ENCODE measurements at places on chromosomes 1 and 21. TPM values are rescaled to one million over a fixed set of nuclear protein-coding genes. Genes with fewer than 3 reads are reported as not detected.

DNA sequence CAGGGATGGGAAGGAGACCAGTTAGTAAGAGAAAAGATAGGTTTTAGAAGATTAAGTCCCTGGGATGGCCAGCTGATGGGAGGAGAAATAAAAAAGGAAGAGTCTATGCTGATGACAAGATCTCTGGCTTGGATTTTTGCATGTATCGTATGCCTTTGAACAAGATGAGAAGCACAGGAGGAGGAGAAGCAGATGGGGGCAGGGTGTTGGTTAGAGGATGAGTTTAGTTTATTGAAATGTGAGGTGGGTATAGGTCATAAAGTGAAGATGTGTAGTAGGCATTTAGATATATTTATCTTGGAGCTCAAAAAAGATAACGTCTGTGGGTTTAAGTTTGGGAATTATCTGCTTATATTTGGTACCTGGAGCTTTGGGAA lies 1.4 kb downstream of the TIPRL start:
- H3K4me3 ChIP-seq, result peak overlapping the region; percentile 75
- no peak for DNase-seq
- H3K36me3 ChIP-seq, result no peaks in the 10 kb centered on the region
- H3K27ac ChIP-seq, result peak overlapping the region; percentile 84
- H3K4me1 ChIP-seq, result peaks cover 9% of the 10 kb centered on the region

- H3K27me3 ChIP-seq, result no peaks in the 10 kb centered on the region
- no peak overlapping the region for H3K4me3 ChIP-seq
- H3K4me1 ChIP-seq, result peaks cover 5% of the 10 kb centered on the region
- H3K27ac ChIP-seq, result no peak overlapping the region
Measured at GRCh38 chr1:2384941-2385481, 6.3 kb downstream of the MORN1 start.

Gene UMODL1
- 0.49 TPM for total RNA-seq

DNA sequence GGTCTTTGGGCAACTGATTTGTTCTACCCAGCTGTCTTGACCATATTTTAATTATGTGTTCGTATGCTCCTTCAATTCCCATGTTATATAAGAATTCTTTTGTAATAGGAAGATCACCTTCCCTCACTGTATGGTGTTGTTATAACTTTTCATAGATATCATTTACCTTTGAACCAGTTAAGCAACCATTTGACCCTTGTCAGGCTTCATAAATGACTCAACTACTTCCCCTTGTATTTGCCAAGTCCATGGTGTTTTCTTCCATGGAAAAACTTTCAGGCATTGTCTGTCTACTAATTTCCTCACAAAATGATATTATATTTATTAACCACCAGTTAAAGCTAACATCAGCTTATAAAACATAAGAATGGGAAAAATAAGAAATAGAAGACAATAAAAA lies 5.1 kb downstream of the BPNT1 start:
- H3K4me3 ChIP-seq, result no peak overlapping the region
- peaks cover under 1% of the 10 kb centered on the region for H3K36me3 ChIP-seq
- no peak overlapping the region for H3K27ac ChIP-seq
- H3K27me3 ChIP-seq, result no peaks in the 10 kb centered on the region
- no peak for DNase-seq
- H3K4me1 ChIP-seq, result peaks cover 2% of the 10 kb centered on the region

Gene RNF186
- total RNA-seq, result not detected

Measured in upper lobe of right lung (tissue), 1 donor.